ENCODE measurements at places on chromosomes 1 and 21. TPM values are rescaled to one million over a fixed set of nuclear protein-coding genes. Genes with fewer than 3 reads are reported as not detected.
A peak's percentile ranks its signal among the peaks of the same experiment; 100 is the strongest.

The TRIM67 gene
- total RNA-seq, result 0.04 TPM

The AMIGO1 gene
- total RNA-seq, result 15.6 TPM

The S100A12 gene
- 15.3 TPM for total RNA-seq

The GREM2 gene
- 1.0 TPM for total RNA-seq

The RHD gene
- 0.27 TPM for total RNA-seq

The SH2D5 gene
- total RNA-seq, result not detected

The AMY1B gene
- not detected for total RNA-seq

DNA sequence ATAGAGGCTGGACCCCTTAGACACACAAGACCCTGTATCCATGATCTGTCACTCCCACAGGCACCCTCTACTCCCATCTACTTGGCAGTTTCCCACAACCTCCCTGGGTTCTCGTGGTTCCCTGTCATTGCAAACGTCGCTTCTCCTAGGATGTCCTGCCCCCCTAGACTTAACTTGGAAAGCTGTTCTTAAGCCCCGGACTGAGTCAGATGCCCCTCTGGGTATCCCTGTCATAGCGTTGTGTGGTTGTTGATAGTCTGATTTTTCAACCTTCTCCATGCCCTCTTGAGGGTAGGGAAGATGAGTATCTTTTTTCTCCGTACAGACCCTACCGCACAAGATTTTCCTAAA is 11.8 kb downstream of the RCC1 start:
- DNase-seq, result no peak

GRCh38 chr1:48830715-48831114 is 54.0 kb upstream of the BEND5 start:
- DNase-seq, result no peak

DNA sequence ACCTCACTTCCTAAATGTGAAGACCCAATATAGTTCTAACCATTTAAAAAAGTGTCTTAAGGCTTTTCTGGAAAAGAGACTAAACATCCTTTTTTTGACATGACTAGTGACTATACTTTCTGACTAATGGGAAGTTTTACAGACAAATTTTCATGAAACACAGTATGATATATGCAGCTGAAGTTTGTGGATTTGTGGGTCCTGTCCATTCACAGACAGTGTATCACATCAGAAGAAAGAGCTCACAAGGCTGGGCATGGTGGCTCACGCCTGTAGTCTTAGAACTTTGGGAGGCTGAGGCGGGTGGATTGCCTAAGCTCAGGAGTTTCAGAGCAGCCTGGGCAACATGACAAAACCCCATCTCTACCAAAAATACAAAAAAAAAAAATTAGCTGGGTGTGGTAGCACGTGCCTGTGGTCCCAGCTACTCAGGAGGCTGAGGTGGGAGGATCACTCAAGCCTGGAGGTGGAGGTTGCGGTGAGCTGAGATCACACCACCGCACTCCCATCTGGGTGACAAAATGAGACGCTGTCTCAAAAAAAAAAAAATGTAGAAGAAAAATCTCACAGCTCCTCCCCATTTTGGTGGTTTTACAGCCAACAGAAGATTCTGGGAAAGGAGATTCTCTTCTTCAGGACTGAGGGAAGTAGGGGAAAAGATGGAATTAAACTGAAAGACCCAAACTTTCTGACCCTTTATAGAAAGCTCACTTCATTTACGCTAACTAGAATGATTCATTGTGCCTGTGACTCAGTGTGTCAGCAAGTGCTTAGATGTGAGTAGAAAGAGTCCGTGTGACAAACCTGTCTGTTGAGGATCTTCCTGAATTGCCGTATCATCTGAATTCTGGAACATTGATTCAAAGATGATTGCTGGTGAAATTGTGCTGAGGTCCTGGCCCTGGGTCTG is 15.2 kb upstream of the YRDC start:
- no peak for DNase-seq

DNA sequence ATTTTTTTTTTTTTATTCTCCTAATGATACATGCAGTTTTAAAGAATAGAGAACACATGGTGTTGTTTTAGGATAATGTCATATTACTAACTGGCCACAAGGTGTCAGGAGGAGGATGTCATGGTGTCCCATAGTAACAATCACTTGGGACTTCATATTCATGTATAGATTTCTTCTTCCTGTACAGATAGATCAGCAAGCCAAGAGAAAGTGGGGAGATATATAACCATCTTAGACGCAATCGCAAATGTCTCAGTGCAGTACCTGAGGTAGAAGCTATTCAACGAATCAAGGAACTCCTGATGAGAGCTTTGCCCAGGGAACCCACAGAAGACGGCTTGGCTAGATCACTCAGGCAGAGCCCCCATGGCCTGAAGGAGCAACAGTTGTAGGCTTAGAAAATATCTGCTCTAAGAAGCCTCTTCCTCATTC is 12.3 kb downstream of the OR2T11 start:
- DNase-seq, result no peak

DNA sequence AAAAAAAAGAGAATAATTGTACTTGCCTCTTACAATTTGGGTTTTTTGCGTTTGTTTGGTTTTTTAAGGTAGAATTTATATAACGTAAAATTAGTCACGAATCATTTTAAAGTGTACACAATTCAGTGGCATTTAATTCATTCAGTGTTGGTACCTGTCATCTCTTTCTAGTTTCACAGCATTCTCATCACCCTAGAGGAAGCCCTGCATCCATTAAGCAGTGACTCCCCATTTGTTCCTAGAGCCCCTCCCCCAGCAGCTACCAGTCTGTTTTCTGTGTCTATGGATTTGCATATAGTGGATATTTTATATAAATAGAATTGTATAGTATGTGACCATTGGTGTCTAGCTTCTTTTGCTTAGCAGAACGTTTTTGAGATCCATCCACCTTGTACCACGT is 233.2 kb upstream of the FMN2 start:
- DNase-seq, result no peak

DNA sequence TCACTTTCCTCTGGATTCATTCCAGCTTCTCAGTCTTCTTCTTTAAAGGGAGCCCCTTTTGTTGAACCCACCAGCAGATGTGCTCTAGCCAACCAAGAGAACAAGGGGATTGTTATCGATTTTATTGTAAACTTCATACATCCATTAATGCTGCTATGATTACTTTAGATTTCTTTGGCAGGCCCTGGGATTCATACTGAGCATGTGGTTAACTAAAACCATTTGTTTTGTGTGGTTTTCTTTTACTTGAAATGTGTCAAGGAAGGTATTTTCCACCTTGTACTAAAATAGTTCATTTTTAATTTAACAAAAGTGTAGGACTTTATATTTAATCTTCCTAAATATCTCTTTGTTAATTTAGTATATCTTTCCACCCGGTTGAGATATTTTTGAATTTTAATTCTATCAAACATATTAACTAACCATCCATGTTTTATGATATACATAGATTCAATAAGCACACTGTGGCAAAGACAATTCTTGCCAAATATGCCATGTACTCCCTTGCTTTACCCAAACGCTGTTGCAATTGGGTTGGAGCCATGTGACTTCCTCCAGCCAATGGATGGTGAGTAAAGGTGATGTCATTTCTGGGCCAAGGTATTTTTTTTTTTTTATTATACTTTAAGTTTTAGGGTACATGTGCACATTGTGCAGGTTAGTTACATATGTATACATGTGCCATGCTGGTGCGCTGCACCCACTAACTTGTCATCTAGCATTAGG is 74.2 kb upstream of the LRRC8D start:
- no peak for DNase-seq

GRCh38 chr21:45831991-45832740 is 149.4 kb upstream of the COL6A1 start:
- no peak for DNase-seq

- DNase-seq, result no peak
Measured at GRCh38 chr1:42143896-42144710, 9.1 kb upstream of the GUCA2B start.

DNA sequence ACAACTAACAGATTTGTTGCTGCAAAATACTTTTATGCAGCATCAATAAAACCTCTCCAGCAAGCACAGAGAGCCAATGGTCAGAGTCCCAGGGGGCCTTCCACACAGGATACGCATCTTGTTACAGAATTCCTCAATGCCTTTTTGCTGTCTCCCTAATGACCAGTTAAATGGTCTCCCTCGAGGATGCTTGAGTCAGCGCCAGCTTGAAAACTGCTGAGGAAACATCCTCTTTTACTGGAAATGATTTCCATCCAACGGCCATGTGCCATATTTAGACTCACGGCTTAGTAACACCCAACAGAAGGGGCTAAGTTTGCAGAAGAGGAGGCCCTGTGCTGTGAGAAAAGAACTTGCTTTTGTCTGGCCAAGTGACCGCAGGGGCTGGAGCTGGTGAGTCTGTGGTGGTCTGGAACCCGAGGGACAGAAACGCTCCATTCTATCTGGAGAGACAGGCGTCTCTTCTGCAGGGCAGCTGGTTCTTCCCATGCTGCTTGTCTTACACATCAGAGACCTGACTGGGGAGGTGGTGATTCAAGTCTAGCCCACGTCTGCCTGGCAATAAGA is 496.4 kb downstream of the SETD4 start:
- peak; percentile 80 for DNase-seq

GRCh38 chr1:89627596-89627962 is 5.3 kb upstream of the LRRC8C start:
- no peak for DNase-seq

GRCh38 chr1:4971666-4972065 is 317.3 kb downstream of the AJAP1 start:
- DNase-seq, result no peak

GRCh38 chr1:40978886-40979240 is 633 bp upstream of the CTPS1 start:
- DNase-seq, result no peak

GRCh38 chr1:179310291-179310690 is 16.7 kb downstream of the SOAT1 start:
- DNase-seq, result no peak

- peak; percentile 58 for DNase-seq
Measured at GRCh38 chr21:43305811-43306311, 121.1 kb downstream of the SIK1 start.

All from sciatic nerve (tissue), 2 donors.